Camera-type eye (tissue), 1 donor: ENCODE measurements at places on chromosomes 16 and 17. TPM values are rescaled to one million over a fixed set of nuclear protein-coding genes. Genes with fewer than 3 reads are reported as not detected.

The GPR179 gene
- 10.4 TPM for total RNA-seq

The CCL23 gene
- not detected for total RNA-seq

The METTL2A gene
- 32.4 TPM for total RNA-seq

The OTOP2 gene
- total RNA-seq, result not detected

The CRYM gene
- 58.2 TPM for total RNA-seq

The TNP2 gene
- not detected for total RNA-seq

The SYNGR3 gene
- total RNA-seq, result 6.5 TPM

The TAT gene
- not detected for total RNA-seq
